ENCODE measurements at places on chromosomes 13 and 19. TPM values are rescaled to one million over a fixed set of nuclear protein-coding genes. Genes with fewer than 3 reads are reported as not detected.

The ZNF575 gene
- 0.72 TPM for polyA plus RNA-seq

The A1BG gene
- 45.9 TPM for polyA plus RNA-seq

The SPATA13 gene
- polyA plus RNA-seq: 5.3 TPM

The TMEM238 gene
- 1.7 TPM for polyA plus RNA-seq

The ZNF823 gene
- polyA plus RNA-seq: 4.7 TPM

The S1PR4 gene
- 0.11 TPM for polyA plus RNA-seq

The LENG8 gene
- polyA plus RNA-seq: 92.8 TPM

Data from cardiac muscle cell (in vitro differentiated cells and primary cell).